ENCODE measurements at places on chromosomes 13 and 19.
A peak's percentile ranks its signal among the peaks of the same experiment; 100 is the strongest.

- peak; percentile 76 for DNase-seq
These were observed at the start of gene DNAJB1 for GRCh38 chr19:14517840-14518505. TSS of gene DNAJB1 (minus strand) at chr19:14518397. CDS start at chr19:14518349, 48 bp downstream.

DNA sequence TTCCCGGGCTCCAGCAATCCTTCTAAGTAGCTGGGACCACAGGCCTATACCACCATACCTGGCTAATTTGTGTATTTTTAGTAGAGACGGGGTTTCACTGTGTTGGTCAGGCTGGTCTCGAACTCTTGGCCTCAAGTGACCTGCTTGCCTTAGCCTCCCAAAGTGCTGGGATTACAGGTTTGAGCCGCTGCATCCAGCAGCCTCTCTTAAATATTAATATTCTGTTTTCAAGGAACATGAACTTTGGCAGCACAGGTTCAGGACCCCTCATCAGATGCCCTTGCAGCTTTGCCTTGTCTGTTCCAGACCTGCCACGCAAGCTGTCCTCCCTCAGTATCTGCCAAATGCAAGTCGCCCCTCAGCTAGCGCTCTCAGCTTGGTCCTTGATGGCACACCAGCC is 166.8 kb downstream of the KCTD15 start:
- DNase-seq, result no peak

- no peak for DNase-seq
These were observed 6.9 kb downstream of the FBN3 start for GRCh38 chr19:8142513-8142900.

DNA sequence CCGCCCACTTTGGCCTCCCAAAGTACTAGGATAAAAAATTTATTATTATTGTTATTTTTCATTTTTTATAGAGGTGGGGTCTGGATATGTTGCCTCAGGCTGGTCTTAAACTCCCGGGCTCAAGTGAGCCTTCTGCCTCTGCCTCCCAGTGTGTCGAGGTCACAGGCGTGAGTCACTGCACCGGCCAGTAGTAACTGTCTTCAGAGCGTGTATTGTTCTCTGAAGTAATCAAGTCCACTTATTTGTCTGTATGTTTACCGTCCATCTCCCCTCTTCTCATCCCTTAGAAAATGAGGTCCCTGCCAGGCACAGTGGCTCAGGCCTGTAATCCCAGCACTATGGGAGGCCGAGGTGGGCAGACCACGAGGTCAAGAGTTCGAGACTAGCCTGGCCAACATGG is 18.2 kb upstream of the SULT2B1 start:
- DNase-seq, result no peak

DNA sequence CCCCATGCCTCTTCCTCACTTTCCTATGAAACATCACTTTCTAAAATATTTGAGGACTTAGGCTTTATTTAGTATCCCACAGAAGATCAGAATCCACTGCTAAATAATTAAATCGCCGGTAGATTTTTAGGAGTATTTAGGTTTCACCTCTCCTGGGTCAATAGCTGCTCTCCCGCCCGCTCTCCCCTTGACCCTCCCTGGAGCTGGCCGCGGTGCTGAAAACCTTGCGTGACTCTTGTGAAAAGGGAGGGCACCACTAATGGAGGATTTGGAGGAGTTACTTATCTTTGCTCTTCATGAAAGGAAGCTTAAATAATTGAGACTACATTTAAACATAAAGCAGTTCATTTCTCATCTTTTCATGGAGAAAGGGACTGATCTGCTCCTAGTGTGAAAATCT is 14.1 kb downstream of the POU4F1 start:
- DNase-seq, result no peak

- DNase-seq, result peak; percentile 89
These were observed 6.5 kb upstream of the PTOV1 start for GRCh38 chr19:49844138-49845095.

GRCh38 chr13:41411522-41411921 is 45.8 kb upstream of the RGCC start:
- no peak for DNase-seq

DNA sequence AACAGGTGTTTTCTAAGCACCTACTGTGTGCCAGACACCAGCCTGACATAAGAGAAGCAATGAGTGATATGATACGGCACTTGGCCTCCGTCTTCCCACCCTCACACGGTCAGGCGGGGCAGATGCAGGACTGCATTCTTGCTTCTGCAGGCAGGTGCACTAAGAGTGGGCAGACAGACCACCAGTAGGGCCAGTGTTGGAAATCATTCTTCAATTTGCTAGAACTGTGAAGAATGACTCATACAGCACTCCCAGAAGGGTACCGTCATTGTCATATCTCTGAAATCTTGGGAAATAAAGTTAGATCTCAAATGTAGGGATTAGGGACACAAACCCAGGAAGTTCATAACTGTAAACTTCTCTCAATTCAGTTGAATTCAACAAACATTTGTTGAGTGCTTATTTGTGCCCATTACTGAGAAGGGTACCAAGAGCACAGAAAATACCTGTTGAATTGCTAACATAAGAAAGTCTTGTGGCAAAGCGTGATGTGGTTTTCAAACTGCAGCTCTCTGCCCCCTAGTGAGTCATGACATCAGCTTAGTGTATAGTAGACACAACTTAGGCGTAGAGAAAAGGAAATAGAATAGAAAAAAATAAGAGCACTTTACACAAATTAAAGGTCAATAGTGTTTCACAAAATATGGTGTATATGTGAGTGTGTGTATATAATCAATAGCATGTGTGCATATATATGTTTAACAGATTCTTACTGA is 76.1 kb downstream of the TEX26 start:
- DNase-seq, result no peak
